ENCODE measurements at places on chromosomes 4 and X.

GRCh38 chrX:150446995-150447394 is 83.9 kb downstream of the MAMLD1 start:
- DNase-seq = no peak
- peaks cover 8% of the 10 kb centered on the region for H3K4me1 ChIP-seq
- no peaks in the 10 kb centered on the region for H3K27me3 ChIP-seq
- no peak overlapping the region for H3K4me3 ChIP-seq

DNA sequence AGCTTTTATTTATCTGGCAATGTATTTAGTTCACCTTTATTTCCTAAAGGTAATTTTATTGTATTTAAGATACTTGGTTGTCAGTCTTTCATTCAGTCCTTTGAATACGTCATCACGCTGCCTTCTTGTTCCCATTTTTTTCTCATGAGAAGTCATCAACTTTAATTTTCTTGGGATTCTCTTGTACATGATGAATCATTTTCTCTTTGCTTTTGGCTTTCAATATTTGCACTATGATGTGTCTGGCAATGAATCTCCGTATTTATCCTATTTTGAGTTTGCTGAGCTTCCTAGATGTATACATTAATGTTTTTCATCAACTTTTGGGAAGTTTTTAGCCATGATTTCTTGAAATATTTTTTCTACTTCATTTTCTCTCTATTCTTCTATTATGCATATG is 28.4 kb downstream of the CLDN2 start:
- no peaks in the 10 kb centered on the region for H3K4me1 ChIP-seq
- H3K4me3 ChIP-seq = no peak overlapping the region
- no peak overlapping the region for H3K27ac ChIP-seq
- H3K27me3 ChIP-seq = no peaks in the 10 kb centered on the region

DNA sequence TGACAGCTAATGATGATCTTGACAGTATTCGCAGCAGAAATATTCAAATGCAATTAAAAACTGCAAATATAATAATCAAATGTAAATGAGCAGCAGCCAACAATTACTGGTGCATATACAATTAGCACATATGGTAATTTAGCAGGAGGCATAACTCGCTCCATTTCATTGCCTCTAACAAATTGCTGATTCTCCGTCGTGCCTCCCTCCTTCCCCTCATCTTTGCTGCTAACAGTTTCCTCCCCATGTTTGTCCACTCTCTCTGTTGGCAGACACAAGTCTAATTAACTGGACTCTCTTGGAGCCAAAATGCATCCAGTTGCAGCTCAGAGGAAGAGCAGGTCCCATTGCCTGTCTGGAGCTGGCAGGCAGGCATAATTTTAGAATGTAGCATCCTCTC is 210.6 kb downstream of the STK32B start:
- H3K27me3 ChIP-seq = no peaks in the 10 kb centered on the region
- H3K4me3 ChIP-seq = no peak overlapping the region
- no peak for DNase-seq
- H3K4me1 ChIP-seq = no peaks in the 10 kb centered on the region
- H3K36me3 ChIP-seq = no peaks in the 10 kb centered on the region

DNA sequence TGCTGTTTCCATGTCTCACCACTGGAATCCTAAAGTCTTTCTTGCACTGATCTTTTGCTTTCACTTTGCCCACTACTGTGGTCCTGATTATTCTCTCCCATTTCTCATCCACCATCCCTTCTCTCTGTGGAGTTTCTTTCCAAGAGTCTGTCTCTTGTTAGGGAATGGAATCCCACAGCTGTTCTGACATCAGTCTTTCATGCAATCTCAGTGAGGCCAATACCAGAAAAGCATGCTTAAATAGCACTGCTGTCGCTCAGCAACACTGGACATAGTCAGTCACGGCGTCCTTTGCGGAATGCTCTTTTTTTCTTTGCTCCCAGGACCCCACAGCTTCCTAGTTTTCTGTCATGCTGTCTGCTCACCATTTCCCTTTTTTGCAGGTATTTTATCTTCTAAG is 20.1 kb downstream of the SLITRK4 start:
- H3K4me3 ChIP-seq = no peak overlapping the region
- no peak for DNase-seq
- H3K36me3 ChIP-seq = no peaks in the 10 kb centered on the region
- no peaks in the 10 kb centered on the region for H3K27me3 ChIP-seq
- no peaks in the 10 kb centered on the region for H3K4me1 ChIP-seq
- H3K27ac ChIP-seq = no peak overlapping the region

DNA sequence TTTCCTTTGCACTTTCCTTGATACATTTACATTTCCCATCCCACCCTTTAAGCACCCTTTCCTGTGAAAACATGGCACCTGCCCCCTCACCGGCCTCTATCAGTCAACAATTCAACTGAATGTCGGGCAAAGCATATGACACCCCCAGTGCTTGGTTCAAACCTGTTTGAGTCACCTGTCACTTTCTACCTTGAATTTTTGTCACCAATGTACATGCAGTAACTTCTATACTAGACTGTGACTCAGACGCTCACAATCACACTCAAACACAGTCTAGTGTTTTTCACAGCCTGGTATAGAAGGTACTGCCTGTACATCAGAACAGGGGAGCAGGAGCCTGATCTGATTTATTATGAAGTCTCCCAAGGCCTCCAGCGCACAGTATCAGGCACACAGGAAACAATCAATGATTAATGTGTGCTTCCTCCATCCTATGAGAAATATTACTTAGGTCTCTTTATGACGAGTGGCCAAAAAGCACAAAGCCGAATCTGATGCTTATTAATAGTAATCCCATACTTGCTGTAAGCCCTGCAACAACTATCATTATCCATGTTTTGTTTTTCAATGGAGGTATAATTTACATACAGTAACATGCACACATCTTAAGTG is 49.2 kb upstream of the FAM9C start:
- H3K27ac ChIP-seq = peak overlapping the region; percentile 18
- H3K27me3 ChIP-seq = no peaks in the 10 kb centered on the region
- H3K36me3 ChIP-seq = no peaks in the 10 kb centered on the region
- peaks cover 77% of the 10 kb centered on the region for H3K4me1 ChIP-seq
- DNase-seq = no peak

DNA sequence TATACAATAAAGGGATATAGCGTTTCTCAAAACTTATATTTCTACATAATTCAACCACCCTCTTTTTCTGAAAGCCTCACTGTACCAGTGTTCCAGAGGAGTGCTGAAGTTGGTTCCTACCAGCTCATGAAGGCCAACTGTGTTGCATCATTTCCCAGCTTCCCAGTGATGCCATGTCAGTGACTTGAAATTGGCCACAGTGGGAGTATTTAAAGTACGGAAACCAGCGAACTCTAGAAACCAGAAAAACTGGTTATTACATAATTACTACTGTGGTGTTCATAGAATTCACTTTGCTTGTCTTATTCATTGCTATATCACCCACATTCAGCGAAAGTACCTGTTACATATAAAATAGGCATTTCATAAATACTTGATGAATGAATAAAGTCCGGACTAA is 135.4 kb downstream of the GC start:
- no peak overlapping the region for H3K27ac ChIP-seq
- no peaks in the 10 kb centered on the region for H3K27me3 ChIP-seq
- no peaks in the 10 kb centered on the region for H3K4me1 ChIP-seq
- no peak for DNase-seq
- H3K36me3 ChIP-seq = no peaks in the 10 kb centered on the region
- no peak overlapping the region for H3K4me3 ChIP-seq

DNA sequence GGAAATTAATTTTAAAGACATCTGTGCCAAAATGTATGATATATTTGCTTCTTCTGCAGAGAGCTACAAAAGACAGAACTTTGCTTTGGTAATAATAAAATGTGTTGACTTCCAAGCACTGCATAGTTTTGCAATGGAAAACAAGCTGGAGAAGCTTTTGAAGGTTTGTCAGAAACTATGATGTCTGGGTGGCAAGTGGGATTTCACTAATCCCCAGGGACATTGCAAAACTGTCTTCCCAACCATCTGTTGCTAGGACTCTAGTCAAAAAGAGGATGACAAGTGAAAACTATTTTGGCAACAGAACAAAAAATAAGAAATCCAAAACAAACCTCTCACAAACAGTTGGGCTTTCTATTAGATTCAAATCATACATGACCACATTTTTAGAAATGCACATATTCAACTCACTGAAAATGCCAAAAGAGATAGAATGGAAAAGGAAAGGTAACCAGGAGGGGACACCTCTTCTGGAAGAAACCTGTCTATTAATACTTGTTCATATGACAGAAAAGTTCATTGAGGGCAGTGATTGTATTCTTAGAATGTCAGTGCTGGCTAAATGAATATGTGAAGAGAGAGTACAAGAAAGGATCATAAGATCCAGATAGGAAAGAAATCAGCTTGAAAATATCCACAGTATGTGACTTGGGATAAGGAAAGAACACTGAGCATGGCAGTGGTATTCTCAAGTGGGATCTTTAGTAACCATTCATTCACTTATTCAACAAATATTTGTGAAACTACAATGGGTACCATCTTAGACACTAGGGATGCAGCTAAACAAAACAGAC is 228.0 kb downstream of the RASL11B start:
- H3K4me3 ChIP-seq = no peak overlapping the region
- no peaks in the 10 kb centered on the region for H3K4me1 ChIP-seq
- no peaks in the 10 kb centered on the region for H3K27me3 ChIP-seq

- H3K36me3 ChIP-seq = no peaks in the 10 kb centered on the region
- H3K4me1 ChIP-seq = peaks cover 67% of the 10 kb centered on the region
- H3K4me3 ChIP-seq = peak overlapping the region; percentile 42
Measured at GRCh38 chrX:12999422-12999821, 24.5 kb downstream of the TMSB4X start.

- H3K4me1 ChIP-seq = no peaks in the 10 kb centered on the region
- no peak overlapping the region for H3K27ac ChIP-seq
- no peaks in the 10 kb centered on the region for H3K27me3 ChIP-seq
- no peak overlapping the region for H3K4me3 ChIP-seq
- DNase-seq = no peak
Measured at GRCh38 chr4:29128810-29129209, 1591.4 kb upstream of the PCDH7 start.

- no peaks in the 10 kb centered on the region for H3K27me3 ChIP-seq
- no peaks in the 10 kb centered on the region for H3K36me3 ChIP-seq
- no peak overlapping the region for H3K4me3 ChIP-seq
- peaks cover 17% of the 10 kb centered on the region for H3K4me1 ChIP-seq
- no peak overlapping the region for H3K27ac ChIP-seq
Measured at GRCh38 chr4:184506527-184507121, 32.3 kb upstream of the IRF2 start.

- no peaks in the 10 kb centered on the region for H3K27me3 ChIP-seq
- DNase-seq = no peak
- H3K36me3 ChIP-seq = no peaks in the 10 kb centered on the region
- no peaks in the 10 kb centered on the region for H3K4me1 ChIP-seq
- H3K27ac ChIP-seq = no peak overlapping the region
Measured at GRCh38 chr4:73841243-73841925, 4.9 kb downstream of the CXCL6 start.

DNA sequence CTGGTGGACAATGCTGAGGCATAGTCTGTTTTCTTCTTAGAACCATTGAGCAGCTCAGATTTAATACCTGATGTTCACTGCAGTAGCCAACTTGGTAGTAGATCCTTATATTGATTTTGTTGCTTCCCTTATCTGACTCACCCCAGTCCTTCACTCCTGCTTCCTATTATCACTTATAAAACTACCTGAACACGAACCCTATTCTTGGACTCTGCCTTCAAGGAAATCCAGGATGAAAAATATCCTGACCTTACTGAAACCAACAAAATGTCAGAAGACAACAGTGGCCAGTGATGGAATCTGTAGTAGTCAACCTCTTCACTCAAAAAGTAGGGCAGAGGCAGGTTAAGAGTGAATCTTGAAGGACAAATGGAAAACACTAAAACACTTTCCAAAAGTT is 98.1 kb downstream of the CPEB2 start:
- H3K4me3 ChIP-seq = no peak overlapping the region
- DNase-seq = no peak
- H3K27ac ChIP-seq = no peak overlapping the region
- H3K27me3 ChIP-seq = no peaks in the 10 kb centered on the region
- no peaks in the 10 kb centered on the region for H3K36me3 ChIP-seq
- H3K4me1 ChIP-seq = no peaks in the 10 kb centered on the region

DNA sequence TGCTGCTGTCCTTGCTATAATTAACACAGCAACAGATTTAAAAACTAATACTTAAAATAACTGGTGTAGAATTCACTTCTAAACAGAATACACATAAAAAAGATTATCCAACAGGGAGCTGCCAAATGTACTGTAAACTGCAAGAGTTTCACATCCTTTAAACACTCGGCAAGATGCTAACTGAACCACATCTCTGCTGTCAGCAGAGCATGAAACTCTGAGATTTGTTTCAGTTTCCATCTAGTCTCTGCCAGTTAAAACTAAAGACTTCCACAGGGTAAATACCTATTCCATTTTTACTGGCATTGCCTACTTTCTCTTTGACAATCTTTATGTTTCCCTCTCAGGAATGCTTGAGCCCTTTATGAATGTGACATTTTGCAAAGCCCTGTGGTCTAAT is 127.7 kb downstream of the SLC7A11 start:
- no peak for DNase-seq
- no peaks in the 10 kb centered on the region for H3K4me1 ChIP-seq
- H3K27me3 ChIP-seq = no peaks in the 10 kb centered on the region
